ENCODE measurements at places on chromosomes 5 and 9.

- peak; percentile 51 for DNase-seq
These were observed 318.3 kb upstream of the PTGER4 start for GRCh38 chr5:40361378-40361777.

DNA sequence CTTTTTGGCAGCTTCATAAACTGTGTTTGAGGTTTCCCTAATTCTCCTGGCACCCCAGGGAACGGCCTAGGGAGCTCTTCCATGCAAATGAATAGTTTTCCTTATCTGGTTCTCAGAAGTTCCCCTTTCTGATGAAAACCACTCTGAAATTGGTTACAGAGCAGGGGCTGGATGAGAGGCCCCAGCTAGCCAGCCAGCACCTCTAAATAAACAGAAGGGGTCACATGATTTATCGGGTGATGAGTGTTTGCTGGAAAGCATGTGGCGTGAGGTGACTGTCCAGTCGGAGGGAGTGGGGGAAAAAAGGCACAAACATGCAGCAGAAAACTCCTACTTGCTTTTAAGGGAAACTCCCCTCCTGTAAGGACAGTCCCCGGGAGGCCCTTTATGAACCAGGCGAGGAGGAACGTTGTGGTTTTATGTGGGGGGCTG lies 261.2 kb upstream of the ANKRD55 start:
- DNase-seq, result no peak

GRCh38 chr9:86407022-86407421 lies 52.8 kb upstream of the TUT7 start:
- DNase-seq, result no peak

- DNase-seq, result no peak
These were observed 3.4 kb upstream of the CAMSAP1 start for GRCh38 chr9:135910757-135911156.

GRCh38 chr9:132168347-132168746 lies 6.5 kb downstream of the NTNG2 start:
- DNase-seq, result no peak

- DNase-seq, result no peak
These were observed 45.5 kb downstream of the SPIN1 start for GRCh38 chr9:88433583-88434255.

GRCh38 chr9:20722221-20722620 lies 38.2 kb downstream of the FOCAD start:
- DNase-seq, result no peak

DNA sequence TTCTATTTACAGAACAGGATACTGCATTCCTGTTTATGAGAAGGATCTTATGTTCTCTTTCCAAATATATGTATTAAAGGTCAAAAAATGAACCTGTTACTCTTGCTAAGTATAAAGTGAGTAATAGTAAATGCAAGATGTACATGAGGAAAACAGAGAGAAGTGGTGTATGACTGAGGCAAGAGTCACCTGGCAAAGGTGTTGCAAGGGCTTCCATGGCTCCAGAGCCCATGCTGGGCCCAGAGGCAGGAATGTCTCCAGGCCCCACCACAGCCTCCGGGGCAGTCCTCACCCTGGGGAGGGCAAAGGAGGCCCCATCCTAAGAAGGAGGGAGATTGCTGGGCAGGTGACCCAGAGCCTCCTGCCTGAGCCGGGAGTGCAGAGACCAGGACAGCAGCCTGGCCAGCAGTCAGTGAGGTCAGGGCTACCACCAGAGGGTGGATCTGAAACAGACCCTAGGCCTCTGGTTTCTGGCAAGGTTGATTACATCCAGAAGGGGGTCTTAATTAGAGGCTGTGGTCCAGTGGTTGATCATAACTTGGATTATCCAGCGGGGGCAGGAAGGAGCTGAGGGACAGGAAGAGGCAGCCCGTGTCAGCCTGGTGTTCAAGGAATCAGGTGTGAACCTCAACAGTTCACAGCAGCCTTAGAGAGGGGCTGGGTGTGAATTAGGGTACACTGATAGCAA lies 57.3 kb upstream of the CPLX2 start:
- no peak for DNase-seq

DNA sequence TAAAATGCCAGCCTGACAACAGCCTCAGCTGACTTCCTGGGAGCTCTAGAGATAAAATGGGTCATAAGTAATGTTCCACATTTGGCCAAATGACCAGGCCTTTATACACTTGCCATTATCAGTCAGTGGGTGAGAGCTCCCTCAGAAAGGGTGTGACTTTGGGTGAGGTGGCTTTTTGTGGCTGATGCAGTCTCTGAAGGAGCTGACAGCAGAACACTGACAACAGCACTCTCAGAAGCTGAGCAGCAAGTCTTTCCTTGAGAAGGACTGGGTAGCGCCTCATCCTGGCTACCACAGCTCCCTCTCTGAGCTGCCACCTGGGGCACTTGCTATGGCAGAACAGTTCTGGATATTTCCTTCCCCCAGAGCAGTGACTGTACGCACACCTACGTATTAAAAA lies 22.0 kb upstream of the GNAQ start:
- DNase-seq, result no peak

DNA sequence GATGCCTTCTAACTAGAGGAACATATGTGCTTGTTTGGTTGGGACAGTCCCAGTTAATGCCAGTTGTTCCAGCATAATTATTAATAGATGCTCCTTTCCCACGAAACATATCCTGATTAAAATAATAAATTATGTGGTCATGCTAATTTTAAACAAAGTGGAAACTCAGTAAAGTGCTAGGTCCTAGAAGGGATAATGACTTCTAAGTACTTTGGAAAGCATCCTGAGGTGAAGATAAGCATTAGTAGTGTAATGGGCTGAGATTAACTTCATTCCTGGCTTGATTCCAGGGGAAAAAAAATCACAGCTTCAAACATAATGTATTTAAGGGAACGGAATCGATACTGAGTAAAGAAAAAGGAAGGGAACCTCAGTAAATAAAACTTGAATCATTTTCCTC lies 213.7 kb upstream of the SNX2 start:
- DNase-seq, result no peak

GRCh38 chr5:134608555-134608954 lies 24.1 kb downstream of the SAR1B start:
- DNase-seq, result no peak

DNA sequence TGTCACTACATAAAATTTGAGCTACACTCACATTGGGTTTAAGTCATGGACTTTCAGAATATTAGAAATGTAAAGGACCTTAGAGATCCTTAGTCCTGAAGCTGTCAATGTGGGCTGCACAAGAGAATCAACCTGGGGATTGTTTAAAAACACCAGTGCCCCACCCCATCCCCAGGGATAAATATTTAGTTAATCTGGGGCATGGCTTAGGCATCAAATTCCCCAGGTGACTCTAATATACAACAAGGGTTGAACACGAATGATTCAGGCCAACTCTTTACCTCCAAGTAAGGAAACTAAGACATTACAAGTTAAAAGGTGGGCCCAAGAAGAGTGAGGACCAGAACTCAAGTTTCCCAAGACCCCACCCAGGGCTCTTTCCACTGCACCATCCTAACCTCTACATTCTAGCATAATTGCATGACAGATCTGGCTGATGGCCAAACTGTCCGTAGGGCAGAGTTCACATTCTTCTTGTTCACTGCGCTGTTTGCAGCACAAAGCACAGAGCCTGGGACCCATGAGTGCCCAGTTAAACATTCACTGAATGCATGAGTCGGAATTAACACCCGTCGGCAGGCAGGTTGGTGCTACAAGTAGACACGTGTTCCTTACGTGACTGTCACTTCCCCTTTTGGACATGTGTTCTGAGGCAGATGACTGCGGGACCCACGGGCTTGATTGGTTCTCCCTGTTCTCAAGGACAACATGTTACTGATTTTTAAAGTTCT lies 25.2 kb downstream of the CYFIP2 start:
- no peak for DNase-seq

- no peak for DNase-seq
These were observed 1.5 kb upstream of the TMED7 start for GRCh38 chr5:115627295-115627865.

DNA sequence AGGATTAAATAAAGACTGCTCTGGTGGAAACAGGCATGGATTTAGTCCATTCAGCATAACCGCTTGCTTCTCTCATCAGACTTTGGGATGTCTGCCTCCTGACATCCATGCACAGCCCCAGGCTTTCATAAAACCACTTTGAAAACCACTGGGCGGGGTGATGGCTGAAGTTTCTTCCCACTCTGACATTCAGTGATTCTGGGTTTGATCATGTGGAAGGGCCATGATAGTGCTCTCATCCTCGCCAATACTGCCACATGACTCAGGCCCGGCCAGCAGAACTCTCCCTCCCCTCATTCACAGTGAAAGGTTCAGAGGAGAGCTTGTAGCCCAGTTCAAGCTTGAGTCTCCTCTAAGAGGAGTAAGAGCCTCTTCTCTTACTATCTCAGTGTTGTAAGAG lies 29.6 kb upstream of the GLRA1 start:
- no peak for DNase-seq

DNA sequence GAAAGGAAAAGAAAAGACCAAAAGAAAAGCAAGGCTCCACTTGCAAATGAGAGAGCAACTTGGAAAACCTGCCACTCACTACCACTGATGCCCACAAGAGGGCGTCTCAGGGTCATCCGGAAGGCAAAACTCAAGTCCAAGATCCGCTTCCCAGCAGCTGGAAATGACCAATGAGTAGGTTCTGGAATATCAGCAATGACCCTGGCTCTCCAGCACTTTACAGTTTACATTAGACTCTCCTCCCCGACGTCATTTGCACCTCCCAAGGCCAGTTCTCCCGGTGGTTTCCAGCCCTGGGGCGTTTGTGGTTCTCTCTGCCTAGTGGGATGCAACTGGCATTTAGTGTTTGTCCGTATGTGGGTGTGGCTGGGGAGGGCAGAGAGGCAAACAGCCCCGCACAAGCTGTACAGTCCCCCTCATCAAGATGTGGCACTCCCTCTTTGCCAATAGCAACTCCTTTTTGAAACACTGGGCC lies 193.8 kb upstream of the ZNF618 start:
- DNase-seq, result peak; percentile 36

- no peak for DNase-seq
These were observed 34.6 kb downstream of the RXRA start for GRCh38 chr9:134360897-134361296.

DNA sequence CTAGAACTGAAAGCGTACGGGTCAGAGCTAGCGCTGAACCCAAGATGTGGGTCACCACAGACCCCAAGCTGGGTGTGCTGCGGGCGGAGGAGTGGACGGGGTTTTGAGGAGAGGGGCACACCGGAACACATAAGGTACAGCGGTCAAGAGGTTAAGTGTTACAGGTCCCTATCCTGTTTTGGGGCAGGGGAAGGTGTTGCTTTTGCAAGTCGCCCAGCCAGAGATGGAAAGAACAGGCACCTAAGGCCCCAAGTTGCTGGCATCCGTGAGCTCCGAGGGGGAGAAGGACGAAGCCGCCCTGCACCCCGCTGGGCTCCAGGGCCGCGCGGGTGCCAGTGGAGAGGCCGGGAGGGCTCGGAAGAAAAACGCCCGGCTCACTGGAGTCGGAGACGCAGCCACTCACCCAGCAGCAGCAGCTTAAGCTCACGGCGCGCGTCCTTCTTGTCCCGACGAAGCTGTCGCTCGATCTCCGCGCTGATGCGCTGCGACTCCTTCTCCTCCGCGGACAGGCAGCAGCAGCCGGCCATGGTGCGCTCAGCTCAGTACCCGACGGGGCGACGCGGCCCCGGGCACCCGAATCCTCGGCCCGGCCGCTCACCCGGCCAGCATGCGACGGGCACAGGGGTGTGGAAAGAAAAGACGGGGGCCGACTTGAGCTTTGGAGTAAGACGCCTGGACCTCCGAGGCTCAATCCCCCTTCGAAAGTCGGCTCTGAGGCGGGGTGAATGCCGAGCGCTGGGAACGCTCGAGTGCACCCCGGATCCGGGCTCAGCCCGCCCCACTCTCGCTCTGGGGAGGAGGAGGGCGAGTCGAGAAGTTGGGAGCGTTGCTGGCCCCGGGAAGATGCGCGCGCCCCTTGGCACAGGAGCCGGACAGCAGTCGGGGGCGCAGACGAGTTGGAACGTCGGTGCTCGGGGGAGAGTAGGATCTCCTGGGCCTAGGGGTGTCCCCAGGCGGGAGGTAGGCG lies 572 bp downstream of the GNA14 start:
- DNase-seq, result no peak

GRCh38 chr5:159471904-159472303 lies 141.6 kb upstream of the IL12B start:
- no peak for DNase-seq

DNA sequence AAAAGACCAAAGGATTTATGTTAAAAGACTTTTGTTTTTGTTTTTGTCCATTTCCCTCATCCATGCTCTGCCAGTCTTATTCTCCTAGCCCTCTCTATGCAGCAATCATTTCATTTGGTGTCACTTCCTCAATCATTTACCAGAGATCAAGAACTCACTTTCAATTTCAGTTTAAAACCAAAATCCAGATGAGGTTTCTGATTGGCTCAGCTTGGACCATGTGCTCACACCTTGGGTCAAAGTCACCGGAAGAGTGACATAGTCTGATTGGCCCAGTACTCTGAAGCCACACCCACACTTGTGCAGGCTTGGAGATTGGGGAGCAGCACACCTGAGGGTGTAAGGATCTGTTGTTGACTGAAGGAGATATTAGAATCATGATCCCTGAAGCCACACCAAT lies 79.6 kb downstream of the TLR4 start:
- peak; percentile 75 for DNase-seq

- DNase-seq, result no peak
These were observed 784 bp downstream of the MAMDC4 start for GRCh38 chr9:136852664-136853595.

DNA sequence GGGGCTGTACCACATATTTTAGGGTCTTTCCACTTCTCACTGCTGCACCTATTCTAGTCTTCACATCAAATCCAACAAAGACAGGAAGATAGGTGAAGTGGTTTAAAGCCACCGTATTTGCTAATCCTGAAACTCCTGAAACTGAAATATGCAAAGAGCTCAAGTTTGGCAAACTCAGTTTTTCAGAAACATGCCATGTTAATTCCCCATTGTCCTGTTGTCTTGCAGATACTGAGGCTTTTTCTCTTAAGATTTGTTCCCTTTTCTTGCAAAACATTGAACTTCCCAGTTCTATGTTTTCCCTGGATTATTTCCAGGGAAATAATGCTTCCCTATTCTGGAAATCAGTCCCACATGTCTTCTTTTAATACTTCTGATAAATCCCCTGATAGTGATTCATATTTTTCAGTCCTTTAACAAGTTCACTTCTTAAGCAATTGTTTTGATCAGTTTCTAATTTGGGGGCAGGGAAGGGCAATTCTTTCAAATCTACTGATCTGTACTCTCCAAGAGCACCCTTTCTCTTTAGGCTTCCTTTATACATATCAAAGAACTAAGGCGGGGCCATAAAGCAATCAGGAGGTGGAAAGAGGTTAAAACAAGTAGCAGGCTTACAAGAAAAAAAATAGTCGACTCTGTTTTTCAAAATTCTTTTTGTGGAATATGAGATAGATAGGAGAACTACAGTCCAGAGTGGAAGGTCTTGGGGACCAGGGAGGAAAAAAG lies 648.5 kb downstream of the BNC2 start:
- DNase-seq, result no peak

DNA sequence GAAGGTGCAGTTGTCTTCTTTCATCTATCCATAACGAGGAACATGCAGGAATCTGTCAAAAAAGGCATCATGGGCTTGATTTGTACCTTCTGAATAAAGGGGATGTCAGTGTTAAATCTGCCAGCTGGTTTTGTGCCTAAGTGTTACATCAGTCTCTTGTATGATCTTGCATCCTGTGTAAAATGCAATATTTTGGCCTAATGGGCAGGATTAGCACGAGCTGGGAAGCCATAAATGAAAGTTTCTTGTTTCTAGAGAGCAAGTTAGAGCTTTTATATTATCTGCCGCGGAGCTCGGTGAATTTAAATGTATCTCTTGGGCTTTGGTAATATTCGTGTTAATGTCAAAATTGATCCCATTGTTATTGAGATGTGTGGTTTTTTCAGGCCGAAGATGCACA lies 526.1 kb upstream of the WWC1 start:
- no peak for DNase-seq

GRCh38 chr9:15509931-15510788 lies 610 bp downstream of the PSIP1 start:
- peak; percentile 73 for DNase-seq

GRCh38 chr5:177124486-177124991 lies 9.0 kb upstream of the NSD1 start:
- no peak for DNase-seq

All from CD4-positive, alpha-beta T cell treated with Interleukin-10 for 1 hour (primary cell).